ENCODE measurements at places on chromosomes 11 and 22. TPM values are rescaled to one million over a fixed set of nuclear protein-coding genes. Genes with fewer than 3 reads are reported as not detected.

The HBD gene
- total RNA-seq = not detected

The SCYL1 gene
- total RNA-seq = 57.6 TPM

The GRM5 gene
- total RNA-seq = 13.1 TPM

The BTBD18 gene
- not detected for total RNA-seq

The EIF4ENIF1 gene
- 17.7 TPM for total RNA-seq

The SAA1 gene
- not detected for total RNA-seq

The KRTAP5-1 gene
- not detected for total RNA-seq

The HSPB2 gene
- 1.9 TPM for total RNA-seq

All from camera-type eye (tissue), 1 donor.